ENCODE measurements at places on chromosomes 7 and 10.

DNA sequence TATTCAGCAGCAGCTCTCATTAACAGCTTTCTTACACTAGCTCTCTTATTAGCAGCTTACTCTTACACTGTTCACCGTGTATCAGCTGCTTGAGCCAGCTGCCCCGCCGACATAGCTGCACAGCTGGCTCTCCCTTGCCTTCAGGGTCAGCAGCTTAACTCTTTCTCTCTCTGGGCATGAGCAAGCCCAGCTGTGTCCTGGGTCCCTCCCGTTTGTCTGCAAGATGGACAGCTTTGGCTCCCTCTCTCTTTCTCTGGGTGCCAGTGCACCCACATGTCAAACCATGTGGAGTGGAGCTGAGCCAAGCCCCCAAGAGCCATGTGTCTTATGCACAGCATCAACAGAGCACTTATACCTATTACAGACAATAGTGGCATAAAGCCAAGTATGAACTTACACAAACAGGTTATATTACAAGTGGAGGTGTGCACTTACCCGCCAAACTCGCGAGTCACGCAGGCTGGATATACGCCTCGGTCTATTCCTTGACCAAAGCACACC, 35.7 kb upstream of the MTPAP start:
- peak; percentile 9 for DNase-seq

- DNase-seq: no peak
Observed at GRCh38 chr7:25859412-25860274, 292.4 kb upstream of the NFE2L3 start.

GRCh38 chr7:121384265-121384664, 11.8 kb downstream of the FAM3C start:
- DNase-seq: no peak

- no peak for DNase-seq
Observed at GRCh38 chr10:123746942-123747341, 80.8 kb downstream of the GPR26 start.

DNA sequence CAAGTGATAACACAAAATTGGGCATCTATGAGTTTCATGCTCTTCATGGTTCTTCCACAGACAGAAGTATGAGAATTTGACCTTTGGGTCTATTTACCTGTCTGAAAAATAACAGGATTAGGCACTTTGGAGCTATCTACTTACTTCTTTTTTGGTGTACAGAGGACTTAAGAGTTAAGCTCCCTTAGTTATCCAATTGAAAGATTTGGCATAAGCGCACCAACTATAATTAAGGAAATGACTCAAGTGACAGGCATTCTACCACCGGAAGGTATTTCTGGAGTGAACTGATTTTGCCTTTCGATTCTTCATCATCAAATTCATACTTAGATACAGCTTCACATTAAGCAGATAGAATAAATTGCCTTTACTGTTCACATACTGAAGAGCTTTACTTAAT, 43.9 kb downstream of the IFIT5 start:
- DNase-seq: no peak

DNA sequence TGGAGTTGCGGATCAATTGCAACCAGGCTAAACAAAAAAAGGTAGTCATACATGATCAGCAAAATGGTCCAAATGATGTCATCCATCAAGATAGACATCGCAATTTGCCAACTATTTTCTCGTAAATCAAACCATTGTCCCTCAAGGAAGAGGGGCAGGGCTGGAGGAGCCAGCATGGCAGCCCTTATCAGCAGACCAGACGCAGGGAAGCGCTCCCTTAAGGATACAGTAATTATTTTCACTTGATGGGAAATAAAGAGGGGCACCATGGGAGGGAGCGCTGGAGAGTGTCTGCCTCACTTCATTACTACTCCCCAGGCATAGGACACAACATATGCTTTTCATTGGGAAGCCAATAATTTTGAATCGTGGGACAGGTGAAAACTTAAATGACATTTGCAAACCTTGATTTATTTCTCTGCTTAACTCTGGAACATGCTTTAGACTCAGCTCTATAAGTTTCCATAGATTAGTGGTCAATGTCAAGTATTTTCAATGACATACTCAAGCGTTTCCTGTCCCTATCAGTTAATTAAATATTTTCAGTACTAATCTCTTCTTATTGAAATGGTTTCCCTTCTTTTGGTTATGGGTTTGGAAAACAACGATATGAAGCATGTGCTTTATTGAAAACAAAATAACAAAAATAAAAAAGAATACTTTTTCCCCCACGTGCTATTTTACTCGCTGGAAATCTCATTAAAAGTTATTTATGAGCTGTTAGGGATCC, 202.4 kb upstream of the HABP2 start:
- no peak for DNase-seq

DNA sequence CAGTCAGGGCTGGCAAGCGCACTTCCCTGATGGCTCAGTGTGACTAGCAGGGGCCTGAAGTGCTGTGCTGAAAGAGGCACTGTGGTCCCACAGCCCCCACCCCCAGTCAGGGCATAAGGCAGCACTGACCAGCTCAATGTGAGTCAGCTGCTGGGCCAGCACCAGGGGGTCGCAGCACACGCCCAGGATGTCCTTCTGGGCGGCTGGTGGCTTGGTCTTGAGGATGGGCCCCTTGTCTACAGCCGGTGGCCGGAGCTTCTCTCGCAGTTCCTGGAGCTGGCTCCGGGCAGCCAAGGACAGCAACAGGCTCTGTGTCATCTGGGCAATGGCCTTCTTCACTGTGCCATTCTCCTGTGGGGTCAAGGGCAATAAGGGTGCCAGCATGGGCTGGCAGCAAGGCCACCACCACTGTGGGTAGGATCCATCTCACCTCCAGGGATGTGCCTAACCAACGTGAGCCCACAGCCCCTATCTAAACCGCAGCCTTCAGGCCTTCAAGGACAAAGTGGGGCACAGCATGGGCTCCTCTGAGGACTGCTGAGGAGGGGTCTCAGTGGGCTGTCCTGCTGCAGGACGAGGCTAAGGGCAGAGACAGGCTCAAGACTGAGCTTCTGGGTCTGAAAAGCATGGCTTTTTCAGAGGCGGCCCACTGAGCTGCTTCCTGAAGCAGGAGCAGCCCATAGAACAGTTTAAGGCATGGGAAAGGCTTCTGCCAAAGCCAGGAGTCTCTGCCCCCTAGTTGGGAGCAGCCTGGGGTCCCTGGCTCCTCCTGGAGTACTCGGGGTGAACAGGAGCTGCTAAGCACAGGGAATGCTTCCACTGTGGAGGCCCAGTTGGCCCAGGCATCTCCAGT, 62.5 kb downstream of the CSGALNACT2 start:
- no peak for DNase-seq

Measured in globus pallidus (tissue), 1 donor.